ENCODE measurements at places on chromosomes 11 and 22.

GRCh38 chr11:93852242-93852641 is 1.8 kb upstream of the VSTM5 start:
- no peak for DNase-seq

GRCh38 chr22:30262917-30263741 is 3.5 kb downstream of the OSM start:
- DNase-seq, result peak; percentile 60

GRCh38 chr11:119065369-119065768 is 2.2 kb upstream of the VPS11 start:
- DNase-seq, result peak; percentile 13

- no peak for DNase-seq
Observed at GRCh38 chr11:123305601-123306375, 110.7 kb upstream of the CLMP start.

- DNase-seq, result no peak
Observed at GRCh38 chr11:59144579-59145345, 2.1 kb downstream of the FAM111A start.

GRCh38 chr11:73393479-73394415 is 17.5 kb downstream of the RELT start:
- peak; percentile 67 for DNase-seq

GRCh38 chr11:64245797-64246620 is 734 bp downstream of the PPP1R14B start:
- no peak for DNase-seq

GRCh38 chr22:33796494-33796893 is 123.8 kb downstream of the LARGE1 start:
- no peak for DNase-seq

- no peak for DNase-seq
Observed at GRCh38 chr11:96180341-96180740, 162.7 kb downstream of the MAML2 start.

- no peak for DNase-seq
Observed at GRCh38 chr11:44628730-44629700, 63.6 kb downstream of the CD82 start.

DNA sequence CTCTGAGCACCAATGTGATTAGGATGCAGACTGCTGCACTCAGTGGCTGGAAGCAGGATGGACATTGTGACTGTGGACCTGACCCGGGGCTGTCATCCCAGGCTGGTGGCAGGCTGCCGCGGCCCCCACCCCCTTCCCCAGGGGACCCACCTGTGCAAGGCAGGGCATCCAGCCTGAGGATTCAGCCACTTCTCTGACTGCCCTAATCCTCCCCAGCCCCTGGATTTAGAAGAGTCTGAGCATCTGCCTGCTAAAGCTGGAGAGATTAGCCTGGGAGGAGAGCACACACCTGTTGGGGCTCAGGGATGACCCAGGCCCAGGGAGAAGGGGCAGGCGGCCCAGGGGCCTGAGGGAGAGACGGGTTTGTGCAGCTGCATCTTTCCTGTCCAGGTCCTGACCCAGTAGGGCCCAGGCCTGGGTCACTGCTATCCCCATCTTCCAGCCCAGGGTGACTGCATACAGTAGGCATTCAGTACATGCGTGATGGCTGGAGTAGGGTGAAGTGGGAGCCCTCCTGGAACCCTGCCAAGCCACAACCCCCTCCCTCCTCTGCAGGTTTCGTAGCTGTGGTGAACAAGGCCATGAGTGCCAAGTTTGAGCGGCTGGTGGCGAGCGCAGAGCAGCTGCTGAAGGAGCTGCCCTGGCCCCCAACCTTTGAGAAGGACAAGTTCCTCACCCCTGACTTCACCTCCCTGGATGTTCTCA is 12.1 kb downstream of the DPP3 start:
- no peak for DNase-seq

DNA sequence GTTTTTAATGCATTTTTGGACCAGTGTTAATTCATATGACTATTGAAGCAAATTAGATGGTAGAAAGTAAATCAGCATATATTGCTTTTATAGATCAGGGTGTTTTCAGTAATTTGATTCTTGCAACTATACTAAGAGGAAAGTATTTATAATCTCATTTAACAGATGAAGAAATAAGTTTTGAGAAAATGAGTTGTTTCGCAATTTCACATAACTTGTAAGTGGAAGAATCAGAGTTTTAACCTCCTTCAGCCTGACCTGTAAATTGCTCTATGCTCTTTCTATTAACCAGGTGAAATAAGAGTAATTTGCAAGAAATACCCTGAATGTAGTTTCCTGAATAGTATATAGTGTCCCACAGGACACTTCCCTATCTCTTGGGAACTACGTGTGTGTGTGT is 1106.8 kb upstream of the RAG2 start:
- no peak for DNase-seq

DNA sequence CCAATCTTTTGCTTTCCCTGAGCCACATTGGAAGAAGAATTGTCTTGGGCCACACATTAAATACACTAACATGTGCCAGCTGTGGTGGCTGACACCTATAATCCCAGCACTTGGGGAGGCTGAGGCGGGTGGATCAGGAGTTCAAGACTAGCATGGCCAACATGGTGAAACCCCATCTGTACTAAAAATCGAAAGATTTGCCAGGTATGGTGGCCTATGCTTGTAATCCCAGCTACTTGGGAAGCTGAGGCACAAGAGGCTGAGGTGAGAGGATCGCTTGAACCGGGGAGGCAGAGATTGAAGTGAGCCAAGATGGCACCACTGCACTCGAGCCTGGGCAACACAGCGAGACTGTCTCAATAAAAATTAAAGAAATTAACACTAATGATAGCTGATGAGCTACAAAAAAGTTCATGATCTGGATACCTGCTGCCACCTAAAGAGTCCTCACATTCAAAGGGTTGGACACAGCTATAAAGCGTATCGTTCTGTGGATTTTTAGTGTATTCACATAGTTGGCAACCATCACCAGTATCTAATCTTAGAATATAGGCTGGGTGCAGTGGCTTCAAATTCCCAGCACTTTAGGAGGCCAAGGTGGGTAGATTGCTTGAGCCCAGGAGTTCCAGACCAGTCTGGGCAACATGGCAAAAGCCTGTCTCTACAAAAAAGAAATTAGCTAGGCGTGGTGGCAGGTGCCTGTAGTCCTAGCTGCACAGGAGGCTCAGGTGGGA is 3.4 kb upstream of the LDHC start:
- no peak for DNase-seq

GRCh38 chr11:61811831-61812230 is 5.0 kb downstream of the FADS1 start:
- no peak for DNase-seq

- no peak for DNase-seq
Observed at GRCh38 chr11:27807596-27807995, 107.3 kb upstream of the BDNF start.

- no peak for DNase-seq
Observed at GRCh38 chr22:38653741-38654140, 2.5 kb downstream of the FAM227A start.

DNA sequence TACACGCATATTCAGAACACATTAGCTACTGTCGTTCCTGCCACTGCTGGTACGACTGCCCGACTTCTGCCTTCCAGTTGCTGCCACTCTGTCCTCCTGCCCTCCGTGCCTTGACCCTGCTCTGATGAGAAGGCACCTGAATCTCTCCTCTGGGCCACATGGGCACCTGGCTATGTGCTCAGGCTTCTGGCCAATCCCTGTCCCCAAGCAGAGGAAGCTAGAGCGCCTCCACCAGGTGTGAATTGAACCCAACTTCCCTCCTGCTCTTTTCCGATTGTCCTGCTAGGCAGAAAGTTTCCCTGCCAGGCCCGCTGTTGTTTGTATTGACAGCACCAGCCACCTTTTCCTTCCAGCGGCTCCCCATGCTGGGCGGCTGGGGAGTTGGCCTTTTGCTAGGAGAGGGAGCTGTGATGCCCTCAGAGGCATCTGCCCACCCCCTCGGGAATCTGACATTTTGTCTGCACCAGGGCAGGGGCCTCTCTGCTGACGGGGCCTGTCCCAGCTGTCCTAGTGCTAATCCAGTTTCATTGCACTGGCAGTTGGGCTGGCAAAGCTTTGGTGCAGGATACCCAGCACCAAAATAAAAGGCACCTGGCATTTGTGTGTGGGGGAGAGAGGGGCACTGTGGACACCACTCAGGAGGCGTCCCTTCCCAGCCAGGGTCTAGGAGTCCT is 118.0 kb downstream of the GRIK4 start:
- no peak for DNase-seq

DNA sequence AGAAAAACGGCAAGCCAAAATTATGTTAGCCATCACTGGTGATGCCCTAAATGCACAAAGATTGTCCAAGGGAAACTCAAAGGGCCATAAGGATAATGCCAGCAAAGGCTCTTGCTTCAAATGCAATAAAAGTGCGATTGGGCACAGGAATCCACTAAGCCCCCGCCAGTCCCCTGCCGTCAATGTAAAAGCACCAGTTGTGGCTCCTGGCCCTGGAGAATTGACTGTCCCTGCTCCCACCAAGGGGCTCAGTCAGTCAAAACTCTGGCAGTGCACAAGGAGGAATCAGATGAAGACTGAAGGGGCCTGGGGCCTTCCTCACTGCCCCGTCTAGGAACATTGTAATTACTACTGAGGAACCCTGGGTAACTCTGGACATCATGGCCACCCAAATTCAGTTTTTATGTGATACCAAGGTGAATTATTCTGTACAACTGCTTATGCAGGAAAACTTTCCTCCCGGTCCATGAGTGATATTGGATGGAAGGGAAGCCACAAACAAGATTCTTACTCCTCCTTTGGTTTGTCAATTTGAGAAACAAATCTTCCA is 85.6 kb downstream of the PIWIL4 start:
- DNase-seq, result no peak

GRCh38 chr11:72229336-72229924 is 4.9 kb downstream of the INPPL1 start:
- DNase-seq, result no peak

DNA sequence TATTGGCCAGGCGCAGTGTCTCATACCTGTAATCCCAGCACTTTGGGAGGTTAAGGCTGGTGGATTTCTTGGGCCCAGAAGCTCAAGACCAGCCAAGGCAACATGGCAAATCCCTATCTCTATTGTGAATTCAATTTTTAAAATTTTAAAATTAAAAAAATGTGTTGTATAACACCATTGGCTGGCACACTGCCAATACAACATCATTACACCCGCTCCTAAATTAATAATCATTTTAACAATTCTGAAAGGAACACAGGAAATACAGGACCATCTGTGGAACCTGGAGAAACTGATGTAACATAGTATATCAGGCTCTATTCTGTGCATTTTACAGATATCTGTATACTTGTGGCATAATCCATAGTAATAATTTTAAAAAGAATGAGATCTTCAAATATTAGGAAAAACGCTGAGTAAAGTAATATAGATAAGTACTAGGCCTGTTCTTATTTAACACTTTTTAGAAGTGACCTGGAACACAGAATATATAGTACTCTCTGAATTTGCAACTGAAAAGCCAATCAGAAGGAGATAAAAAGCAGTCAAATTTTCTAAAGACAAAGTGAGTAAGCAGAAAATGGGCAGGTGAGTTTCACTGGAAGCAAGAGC is 124.3 kb downstream of the APOL5 start:
- no peak for DNase-seq

DNA sequence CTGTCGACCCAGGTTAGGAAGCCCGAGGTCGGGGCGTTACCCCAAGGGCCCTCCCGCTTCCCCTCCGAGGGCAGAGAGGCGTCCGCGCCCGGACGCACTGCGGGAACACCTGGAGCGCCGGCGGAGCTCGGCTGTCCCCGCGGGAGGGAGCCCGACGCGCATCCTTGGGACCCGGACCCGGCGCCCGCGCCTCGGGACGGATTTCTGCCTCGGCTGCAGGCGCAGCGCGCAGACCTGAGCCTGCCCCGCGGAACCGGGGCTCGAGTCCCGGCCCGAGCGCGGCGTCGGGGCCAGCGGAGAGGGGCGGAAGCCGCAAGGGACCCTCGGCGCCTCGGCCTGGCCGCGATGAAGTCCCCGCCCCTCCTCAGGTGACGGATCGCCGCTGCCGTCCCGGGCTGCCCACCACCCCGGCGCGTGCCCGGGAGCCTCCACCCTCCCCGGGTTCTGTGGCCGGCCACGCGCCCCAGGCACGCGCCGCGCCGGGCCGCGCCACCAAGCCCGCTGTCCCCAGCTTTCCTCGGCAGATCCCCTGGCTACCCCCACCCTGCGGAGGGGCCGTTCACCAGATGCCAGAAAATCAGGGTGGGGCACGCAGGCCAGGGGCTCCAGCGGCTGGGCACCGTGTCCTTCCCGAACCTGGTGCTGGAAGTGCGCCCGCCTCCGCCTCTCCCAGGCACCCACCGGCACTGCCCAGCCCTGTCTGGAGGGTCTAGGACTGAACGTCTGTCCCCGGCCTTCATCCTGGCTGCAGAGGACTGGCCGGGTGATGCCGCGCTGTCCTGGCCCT is 410 bp downstream of the GLB1L3 start:
- DNase-seq, result no peak

DNA sequence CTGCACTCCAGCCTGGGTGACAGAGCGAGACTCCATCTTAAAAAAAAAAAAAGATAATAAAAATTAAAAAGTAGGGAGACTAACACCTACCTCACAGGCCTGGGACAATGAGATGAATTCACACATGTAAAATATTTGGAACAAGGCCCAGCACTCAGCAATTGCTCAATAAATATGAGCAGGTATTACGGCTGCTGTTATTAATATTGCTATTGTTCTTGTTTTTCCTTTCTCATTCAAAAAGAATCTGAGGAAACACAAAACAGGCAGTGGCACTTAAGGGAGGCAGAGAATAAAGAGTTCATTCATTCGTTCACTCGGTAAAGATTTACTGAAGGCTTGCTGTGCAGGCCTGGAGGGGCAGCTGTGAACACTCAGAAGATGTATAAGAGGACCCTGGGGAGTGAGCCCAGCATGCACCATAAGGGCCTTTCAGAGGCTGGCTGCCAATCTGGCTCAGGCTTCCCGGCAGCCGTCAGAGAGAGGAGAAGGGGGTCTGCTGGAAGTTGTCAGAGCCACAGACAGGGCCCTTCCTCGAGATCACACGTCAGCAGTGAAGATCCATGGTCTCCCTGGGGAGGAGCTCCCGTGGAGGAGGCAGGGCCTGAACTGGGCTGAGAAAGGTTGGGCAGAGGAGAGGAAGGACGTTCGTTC is 51.6 kb upstream of the TCF20 start:
- DNase-seq, result no peak

DNA sequence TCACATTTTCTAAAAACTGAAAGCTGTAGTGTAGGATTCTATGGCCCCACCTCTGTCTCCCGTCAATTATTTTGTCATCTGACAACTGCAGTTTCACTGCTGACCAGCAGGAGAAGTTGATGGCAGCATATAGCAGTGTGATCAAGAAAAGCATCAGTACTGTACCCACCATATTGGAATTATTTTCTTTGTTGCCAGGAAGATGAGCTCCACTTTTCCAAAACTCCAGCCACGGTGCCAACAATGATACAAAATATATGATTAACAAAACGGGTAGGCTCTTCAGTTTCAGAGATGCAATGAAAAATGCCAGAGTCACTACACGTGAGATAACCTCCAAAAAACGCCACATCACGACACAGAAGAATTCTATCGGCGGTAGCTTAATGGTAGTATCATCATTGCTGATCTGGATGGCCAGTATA is 41.3 kb downstream of the XKR3 start:
- peak; percentile 24 for DNase-seq

- DNase-seq, result no peak
Observed at GRCh38 chr11:8309862-8310261, 46.2 kb upstream of the LMO1 start.

- DNase-seq, result no peak
Observed at GRCh38 chr22:42834177-42834949, 22.7 kb downstream of the ARFGAP3 start.

GRCh38 chr11:74312326-74312725 is 886 bp upstream of the P4HA3 start:
- DNase-seq, result no peak
